Colonic mucosa (tissue), 4 donors: ENCODE measurements at places on chromosomes 4 and X. TPM values are rescaled to one million over a fixed set of nuclear protein-coding genes. Genes with fewer than 3 reads are reported as not detected.

MAGEC3 gene
- total RNA-seq: not detected

DNA sequence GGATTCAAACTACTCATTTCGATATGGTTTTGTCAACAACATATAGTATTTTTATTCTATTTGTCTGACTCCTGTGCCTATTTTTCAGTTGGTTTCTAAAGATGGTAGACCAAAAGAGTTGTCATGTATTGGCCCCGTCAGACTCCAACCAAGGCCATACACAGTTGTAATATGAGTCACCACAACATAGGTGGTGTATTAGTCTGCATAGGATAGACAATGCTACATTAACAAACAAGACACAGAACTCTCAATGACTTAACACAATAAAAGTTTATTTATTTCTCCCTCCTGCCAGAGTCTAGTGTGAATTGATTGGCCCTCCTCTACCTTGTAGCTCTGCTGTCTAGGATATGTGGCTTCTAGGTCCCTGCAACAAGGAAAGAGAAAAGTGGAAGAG is 45.9 kb downstream of the ARL9 start:
- H3K4me3 ChIP-seq: no peak overlapping the region
- no peaks in the 10 kb centered on the region for H3K27me3 ChIP-seq
- DNase-seq: no peak
- no peaks in the 10 kb centered on the region for H3K36me3 ChIP-seq
- no peak overlapping the region for H3K27ac ChIP-seq
- H3K4me1 ChIP-seq: no peaks in the 10 kb centered on the region

- no peak overlapping the region for H3K27ac ChIP-seq
- no peaks in the 10 kb centered on the region for H3K27me3 ChIP-seq
These were observed 10.0 kb downstream of the ABHD18 start for GRCh38 chr4:127975121-127975770.

SMIM43 gene
- 0.21 TPM for total RNA-seq

GRCh38 chrX:39260965-39261364 is 459.7 kb downstream of the MID1IP1 start:
- peaks cover 5% of the 10 kb centered on the region for H3K27me3 ChIP-seq
- no peak overlapping the region for H3K4me3 ChIP-seq
- DNase-seq: no peak
- no peak overlapping the region for H3K27ac ChIP-seq
- H3K36me3 ChIP-seq: no peaks in the 10 kb centered on the region

HOPX gene
- total RNA-seq: 5.7 TPM

ITIH6 gene
- total RNA-seq: not detected

NAAA gene
- total RNA-seq: 141 TPM

SMIM31 gene
- total RNA-seq: 31.0 TPM
